RPMI7951 (cell line): ENCODE measurements at places on chromosomes 12 and 14. TPM values are rescaled to one million over a fixed set of nuclear protein-coding genes. Genes with fewer than 3 reads are reported as not detected.

The DBX2 gene
- not detected in 2 replicates for total RNA-seq

The KRT72 gene
- total RNA-seq = not detected in 2 replicates

The TRIM9 gene
- total RNA-seq = 4.0 and 4.2 TPM in 2 replicates

The IGFBP6 gene
- total RNA-seq = 103 and 132 TPM in 2 replicates

The SLC7A8 gene
- 1.6 and 2.8 TPM in 2 replicates for total RNA-seq

The ZBTB42 gene
- 0.84 and 0.88 TPM in 2 replicates for total RNA-seq

The SRRM4 gene
- total RNA-seq = not detected in 2 replicates

The GPATCH2L gene
- 25.6 and 31.4 TPM in 2 replicates for total RNA-seq

The JPH4 gene
- under 0.01 TPM in 1 of 2 replicates, not detected in the other for total RNA-seq

The RAD51AP1 gene
- 55.1 and 64.6 TPM in 2 replicates for total RNA-seq

The PDE3A gene
- total RNA-seq = under 0.01 and 0.12 TPM in 2 replicates

The CYP27B1 gene
- 1.1 and 1.2 TPM in 2 replicates for total RNA-seq

The NGB gene
- total RNA-seq = not detected in 2 replicates

The GNG2 gene
- 81.7 and 98.8 TPM in 2 replicates for total RNA-seq

The SLC10A1 gene
- total RNA-seq = not detected in 2 replicates

The PTPRO gene
- total RNA-seq = 0.72 and 0.78 TPM in 2 replicates

The SYCP3 gene
- 0.20 TPM in 1 of 2 replicates, not detected in the other for total RNA-seq

The LRRC10 gene
- not detected in 2 replicates for total RNA-seq

The ZFP36L1 gene
- total RNA-seq = 85.8 and 126 TPM in 2 replicates
